ENCODE measurements at places on chromosomes 7 and 10. TPM values are rescaled to one million over a fixed set of nuclear protein-coding genes. Genes with fewer than 3 reads are reported as not detected.

The AVL9 gene
- 86.1 TPM for total RNA-seq

The UTF1 gene
- not detected for total RNA-seq

- no peak for DNase-seq
Measured at GRCh38 chr7:29480934-29481651, 82.5 kb upstream of the PRR15 start.

The SH2D4B gene
- total RNA-seq: 0.24 TPM

DNA sequence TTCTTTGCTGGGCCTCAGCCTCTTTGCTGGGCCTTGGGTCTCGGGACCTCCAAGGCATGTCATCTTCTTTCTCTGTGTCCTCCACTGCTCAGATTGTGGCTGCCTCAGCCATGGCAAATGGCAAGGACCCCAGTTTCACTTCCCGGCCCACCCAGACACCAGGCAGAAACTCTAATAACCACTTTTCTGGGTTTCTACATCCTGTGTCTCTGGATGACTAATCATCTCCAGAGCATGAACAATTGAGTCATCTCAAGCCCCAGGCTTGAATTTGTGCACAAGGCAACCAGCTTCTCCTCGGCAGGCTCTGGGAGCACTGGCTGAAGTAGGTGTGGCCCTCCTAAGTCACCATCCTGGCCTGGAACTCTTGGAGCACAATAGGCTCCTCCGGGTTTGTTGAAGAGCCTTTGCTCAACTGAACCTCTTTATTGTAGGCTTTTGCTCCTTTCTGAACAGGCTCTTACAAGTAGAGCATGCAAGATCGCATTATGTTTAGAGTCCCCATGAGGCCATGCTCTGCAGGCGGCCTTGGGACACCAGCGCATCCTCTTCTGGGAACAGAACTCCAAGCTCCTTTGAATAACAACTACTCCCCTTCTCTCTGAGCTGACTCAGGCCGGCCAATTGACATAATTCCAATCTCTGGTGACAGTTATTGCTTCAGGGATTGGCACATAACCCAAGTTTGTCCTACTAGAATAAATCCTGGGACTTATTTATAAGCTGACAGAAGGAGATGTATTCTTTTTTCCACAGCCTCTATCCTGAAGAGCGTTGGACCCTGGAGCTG is 218.1 kb downstream of the WDR11 start:
- peak; percentile 2 for DNase-seq

DNA sequence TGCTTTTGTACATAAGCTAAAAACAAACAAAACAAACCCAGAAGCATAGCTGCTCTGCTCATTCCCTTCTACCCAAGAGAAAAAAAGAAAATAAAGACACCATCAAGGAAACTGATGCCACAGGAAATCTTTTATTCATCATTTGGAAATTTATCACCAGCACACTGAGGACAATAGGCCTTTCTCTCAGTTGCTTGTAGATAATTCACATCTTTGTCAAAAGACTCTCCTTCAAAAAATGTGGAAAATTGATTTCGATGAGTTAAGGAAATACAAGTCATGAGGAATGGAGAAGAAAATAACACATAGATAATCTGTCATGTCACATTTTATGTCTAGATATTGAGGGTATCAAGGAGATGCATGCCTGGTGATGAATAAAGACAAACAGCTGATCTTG is 53.5 kb downstream of the ZNF37A start:
- DNase-seq: no peak

DNA sequence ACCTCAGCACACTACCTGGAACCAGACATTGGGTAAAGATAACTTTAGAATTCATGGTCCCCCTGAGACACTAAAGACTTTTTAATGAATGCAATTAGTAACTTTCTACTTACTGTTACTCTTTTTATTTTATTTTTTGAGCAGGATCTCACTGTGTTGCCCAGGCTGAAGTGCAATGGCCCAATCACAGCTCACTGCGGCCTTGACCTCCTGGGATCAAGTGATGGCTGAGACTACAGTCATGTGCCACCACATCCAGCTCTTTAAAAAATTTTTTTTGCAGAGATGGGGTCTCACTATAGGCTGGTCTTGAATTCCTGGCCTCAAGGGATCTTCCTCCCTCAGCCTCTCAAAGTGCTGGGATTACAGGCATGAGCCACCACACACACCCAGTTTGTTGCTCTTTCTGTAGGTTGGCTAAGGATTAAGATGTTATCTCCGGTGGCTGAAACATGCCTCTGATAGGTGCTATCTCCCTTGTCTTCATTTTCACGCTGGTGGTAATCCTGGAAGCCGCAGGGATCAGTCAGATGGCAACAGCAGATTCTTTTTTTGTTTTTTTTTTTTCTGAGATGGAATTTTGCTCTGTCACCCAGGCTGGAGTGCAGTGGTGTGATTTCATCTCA is 128.3 kb downstream of the TCF7L2 start:
- DNase-seq: no peak

GRCh38 chr10:123249894-123250293 is 95.7 kb downstream of the BUB3 start:
- DNase-seq: no peak

The WAPL gene
- 27.0 TPM for total RNA-seq

DNA sequence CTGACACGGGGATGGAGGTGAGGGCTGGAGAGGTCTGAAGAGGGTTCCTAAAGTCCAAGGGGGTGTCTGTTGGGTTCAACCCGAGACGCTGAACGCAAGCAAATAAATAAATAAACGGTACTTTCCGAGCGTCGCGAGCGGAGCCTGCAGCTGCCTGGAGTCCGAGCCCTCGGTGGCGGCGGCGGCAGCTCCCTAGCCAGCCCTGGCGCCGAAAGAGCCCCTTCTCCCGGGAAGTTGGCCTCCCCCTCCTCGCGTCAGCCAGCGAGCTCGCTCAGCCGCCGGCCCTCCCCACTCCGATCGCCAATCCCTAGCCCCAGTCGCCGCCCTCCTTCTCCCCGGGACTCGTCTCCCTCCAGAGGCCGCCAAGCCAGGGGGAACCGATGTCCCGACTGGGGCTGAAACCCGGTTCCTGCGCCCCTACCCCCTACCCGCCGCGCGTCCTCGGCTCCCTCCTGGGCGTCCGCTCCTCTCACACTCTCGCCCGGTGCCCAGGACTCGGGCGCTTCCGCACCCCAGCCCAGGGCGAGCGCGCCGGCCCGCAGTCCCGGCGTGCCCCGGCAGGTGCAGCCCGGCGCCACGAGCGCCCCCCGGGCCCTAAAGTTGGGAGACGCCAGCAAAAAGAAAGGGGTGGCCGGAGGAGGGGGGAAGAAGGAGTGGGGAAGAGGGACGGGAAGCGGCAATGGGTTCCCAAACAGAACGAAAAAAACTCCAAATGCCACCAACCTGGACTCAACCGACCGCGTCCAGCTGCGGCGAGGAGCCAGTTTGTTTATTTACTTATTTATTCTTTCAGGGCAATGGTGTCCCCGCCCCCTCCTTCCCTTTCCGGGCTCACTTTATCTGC is at the start of gene GFRA1:
TSS of gene GFRA1 (minus strand) at position 767 of the 844 bp plus-strand sequence. CDS start 1,177 bp downstream, outside the sequence.
- DNase-seq: no peak

- DNase-seq: no peak
Measured at GRCh38 chr7:116591202-116592040, 66.6 kb downstream of the CAV1 start.

The CPA1 gene
- not detected for total RNA-seq

The SPDYE2 gene
- total RNA-seq: not detected

DNA sequence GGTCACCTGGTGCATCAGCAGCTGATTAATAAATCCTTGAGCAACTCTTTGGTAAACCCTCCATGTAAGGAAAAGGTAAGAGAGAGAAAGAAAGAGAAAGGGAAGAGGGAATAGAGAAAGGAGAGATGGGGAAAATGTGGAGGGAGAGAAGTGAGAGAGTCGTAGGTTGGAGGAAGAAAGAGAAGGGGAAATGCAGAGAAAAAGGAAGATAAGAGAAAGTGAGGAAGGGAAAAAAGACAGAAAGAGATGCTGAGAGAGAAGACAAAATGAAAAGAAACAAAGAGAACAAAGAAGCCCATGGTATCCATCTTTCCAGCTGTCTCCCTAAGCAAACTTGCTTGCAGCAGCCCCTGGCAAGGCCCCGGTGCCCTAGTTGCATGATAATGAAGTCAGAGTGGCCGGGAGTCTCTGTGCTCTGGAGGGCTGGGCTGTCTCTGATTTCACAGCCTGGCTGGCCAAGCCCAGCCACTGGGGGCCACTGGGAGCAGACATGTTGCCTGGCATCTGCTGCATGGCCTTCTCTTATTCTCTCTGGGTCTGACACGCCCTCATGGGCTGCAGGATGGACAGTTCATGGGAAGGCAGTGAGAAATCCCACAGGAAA is 48.4 kb downstream of the PRR15 start:
- no peak for DNase-seq

DNA sequence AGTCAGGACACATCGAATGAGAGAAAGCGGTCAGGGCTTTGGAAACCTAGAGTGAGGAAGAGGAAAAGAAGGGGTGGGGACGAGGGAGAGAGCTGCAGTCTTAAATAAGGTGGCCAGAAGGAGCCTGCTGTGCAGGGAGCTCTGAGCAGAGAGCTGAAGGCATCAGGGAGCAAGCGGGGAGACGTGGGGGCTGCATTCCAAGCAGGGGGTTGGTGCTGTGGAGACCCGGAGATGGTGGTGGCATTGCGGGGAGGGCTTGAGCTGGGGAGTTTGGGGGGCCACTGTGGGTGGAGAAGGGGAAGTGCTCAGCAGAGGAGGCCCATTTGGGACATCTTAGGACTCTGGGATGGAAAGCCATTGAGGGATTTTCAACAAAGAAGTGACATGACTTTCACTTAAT is 38.7 kb upstream of the ZNF32 start:
- no peak for DNase-seq

The C1QL3 gene
- not detected for total RNA-seq

DNA sequence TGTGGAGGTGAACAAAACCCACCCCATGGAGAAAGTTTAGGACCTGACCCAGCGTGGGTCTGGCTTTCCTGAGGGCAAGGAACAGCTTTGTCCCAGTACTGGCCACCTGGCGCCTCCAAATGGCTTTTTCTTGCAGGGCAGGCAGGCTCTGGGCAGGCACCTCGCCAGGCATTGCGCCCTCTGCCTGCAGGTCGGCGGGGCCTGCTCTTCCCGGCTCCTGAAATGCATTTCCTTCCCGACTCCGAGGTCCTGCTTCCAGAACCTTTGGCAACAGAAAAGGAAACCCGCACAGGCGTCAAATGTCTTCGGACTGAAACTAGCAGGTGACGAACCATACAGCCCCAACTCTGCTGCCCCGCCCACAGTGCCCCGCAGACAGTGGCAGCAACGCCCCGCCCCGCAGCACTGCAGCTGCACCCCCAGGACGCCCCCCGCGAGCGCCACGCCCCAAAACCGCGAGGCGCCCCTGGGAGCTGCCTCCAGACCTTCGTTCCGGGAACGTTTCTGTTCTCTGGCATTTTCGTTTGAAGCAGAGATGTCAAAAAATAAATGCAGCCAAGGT is 65.5 kb downstream of the C10orf143 start:
- DNase-seq: no peak

DNA sequence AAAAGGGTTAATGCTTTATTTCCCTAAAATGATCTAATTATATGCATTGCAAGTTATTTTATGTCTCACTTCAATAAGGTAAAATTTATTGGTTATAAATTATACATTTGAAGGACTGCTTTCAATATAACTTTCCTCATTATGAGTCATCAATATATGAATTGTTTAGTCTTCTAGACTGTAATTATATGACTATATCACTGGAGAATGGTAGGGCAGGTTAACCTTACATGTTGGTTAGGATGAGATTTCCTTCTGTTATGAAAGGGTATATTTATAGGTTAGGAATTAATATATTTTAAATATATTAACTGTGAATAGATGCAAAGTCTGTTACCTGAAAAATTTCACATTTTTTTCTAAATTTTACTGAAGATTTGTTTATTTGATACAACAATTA is 406.4 kb upstream of the ETV1 start:
- no peak for DNase-seq

The ANKRD2 gene
- 0.90 TPM for total RNA-seq

GRCh38 chr7:1227814-1228544 is 4.7 kb upstream of the UNCX start:
- no peak for DNase-seq

DNA sequence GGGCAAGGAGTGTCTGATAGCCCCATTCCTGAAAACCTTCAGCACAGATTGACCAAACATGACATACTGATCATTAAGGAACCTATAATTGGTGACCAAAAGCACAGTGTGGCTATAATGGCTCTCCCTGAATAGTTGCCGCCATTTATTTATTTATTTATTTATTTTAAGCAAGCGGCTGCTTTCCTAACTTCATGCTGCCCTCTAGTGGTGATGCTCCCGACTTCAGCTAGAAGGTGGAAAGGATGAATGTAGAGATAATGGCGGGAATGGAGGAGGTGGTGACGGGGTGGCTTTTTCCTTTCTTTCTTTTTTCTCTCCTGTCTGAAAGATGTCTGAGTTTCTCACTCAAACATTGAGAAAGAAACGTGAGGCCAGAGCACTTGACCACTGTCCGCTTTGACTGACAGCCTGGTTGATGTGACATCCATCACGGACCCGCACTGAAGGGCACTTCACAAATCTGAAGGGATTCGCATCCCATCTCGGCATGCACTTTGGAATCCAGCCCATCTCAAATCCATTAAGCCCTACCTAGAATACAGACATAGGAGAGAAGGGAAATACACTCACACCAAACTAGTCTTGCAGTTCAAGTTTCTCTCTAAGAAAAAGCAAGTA is 1090.1 kb downstream of the KCNMA1 start:
- peak; percentile 85 for DNase-seq

DNA sequence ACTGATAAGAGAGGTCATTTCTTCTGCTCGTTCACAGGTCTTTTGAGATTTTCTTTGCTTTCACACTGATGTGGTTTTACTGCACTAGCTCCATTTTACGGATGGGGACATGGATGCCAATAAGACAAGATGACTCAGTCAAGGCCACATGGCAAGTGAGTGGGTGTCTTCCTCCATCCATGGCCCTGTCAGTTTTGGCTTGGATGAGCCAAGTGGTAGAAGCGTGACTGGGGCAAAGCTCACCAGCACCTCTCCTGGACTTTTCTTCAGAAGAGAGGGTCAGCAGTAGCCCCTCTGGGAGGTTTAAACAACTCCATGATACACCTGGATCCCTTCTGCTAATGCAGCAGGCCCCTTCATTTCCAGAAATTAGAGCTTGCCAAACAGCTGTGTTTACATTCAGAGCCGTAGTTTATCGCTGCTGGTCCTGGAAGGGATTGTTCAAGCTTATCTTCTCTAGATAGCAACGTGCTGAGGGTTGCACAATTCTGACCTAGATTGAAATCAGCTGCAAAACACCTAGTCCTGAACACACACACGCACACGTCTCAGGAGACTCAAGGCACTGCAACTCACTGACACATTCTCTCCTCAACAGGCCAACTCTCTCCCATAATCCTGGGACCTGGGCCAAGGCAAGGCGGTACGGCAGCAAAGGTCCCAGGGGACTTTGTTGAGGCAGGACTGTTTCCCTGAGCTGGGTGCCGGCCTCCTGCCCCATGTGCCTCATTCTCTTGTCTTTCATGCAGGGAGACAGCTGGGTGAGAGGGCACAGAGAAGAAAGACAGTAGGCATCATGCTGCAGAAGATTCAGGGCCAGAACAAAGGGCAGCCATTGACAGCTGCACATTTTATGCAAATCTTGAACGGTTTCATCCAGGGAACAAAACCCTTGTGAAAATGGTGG is 14.2 kb upstream of the PDCD4 start:
- DNase-seq: no peak

The DPYSL4 gene
- total RNA-seq: not detected

GRCh38 chr7:149863500-149863899 is 10.3 kb upstream of the ATP6V0E2 start:
- no peak for DNase-seq

- no peak for DNase-seq
Measured at GRCh38 chr7:104415700-104416099, 87.3 kb downstream of the LHFPL3 start.

Measured in Calu3 (cell line).